Head of caudate nucleus (tissue), 42 donors: ENCODE measurements at places on chromosomes 6 and 20.

- DNase-seq, result no peak
Observed at GRCh38 chr6:136317971-136318370, 28.3 kb upstream of the BCLAF1 start.

GRCh38 chr6:79230149-79230548, 4.3 kb downstream of the HMGN3 start:
- DNase-seq, result no peak

- DNase-seq, result no peak
Observed at GRCh38 chr6:24658573-24659560, 7.8 kb downstream of the TDP2 start.

GRCh38 chr20:19970256-19970765, 46.9 kb upstream of the NAA20 start:
- no peak for DNase-seq

GRCh38 chr6:73702444-73702843, 6.4 kb downstream of the CD109 start:
- DNase-seq, result no peak

- DNase-seq, result no peak
Observed at GRCh38 chr20:11965602-11966001, 47.9 kb downstream of the BTBD3 start.

DNA sequence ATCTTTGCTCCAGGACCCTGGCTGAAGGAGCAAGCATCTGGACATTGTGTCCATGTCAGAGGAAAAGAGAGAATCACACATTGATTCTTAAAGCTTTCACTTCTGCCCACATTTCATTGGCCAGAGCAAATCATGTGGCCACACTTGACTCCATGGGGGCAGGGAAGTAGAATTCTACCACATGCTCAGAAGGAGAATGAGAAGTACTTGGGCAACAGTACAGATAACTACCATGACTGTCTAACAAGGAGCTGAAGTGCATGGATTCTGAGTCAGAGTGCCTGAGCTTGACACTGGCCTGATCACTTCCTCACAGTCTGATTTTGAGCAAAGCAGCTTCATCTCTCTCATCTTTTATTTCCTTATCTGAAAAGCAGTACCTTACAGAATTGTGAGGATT, 38.6 kb downstream of the GHRH start:
- peak; percentile 13 for DNase-seq

DNA sequence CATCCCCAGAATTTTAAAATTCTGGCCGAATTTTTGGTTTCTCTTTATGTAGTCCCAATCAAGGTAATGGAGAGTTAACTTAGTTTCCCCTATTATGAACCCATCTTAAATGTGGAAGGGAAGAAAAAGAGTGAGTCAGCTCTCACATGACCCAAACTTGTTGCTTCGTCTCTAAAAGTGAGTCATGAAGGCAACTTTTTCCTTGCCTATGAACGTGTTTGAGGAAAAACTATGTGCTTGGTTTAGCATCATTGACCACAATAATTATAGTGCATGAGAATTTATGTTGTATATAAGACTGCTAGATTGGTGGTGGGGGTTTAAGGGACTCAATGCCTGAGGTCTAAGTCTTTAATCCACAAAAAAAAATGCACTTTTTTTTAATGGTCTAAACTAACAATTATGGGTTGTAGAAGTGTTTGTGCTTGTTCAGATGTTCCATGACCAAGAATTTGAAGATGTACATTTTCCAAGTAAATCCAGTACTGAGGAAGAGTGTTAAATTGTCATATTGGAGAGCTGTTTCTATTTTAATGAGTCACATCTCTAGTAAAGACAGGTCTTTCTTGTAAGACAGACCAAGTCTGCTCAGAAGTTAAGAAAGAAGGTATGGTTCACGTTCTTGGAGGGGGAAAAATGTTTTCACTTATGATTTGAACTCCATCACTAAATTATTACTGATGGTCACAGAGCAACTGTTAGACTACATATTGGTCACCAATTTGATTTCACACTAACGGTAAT, 409.9 kb upstream of the MARCKS start:
- DNase-seq, result no peak

- no peak for DNase-seq
Observed at GRCh38 chr20:53595018-53595378, 1.4 kb upstream of the ZNF217 start.

GRCh38 chr6:55569638-55570037, 9.4 kb downstream of the HMGCLL1 start:
- no peak for DNase-seq

DNA sequence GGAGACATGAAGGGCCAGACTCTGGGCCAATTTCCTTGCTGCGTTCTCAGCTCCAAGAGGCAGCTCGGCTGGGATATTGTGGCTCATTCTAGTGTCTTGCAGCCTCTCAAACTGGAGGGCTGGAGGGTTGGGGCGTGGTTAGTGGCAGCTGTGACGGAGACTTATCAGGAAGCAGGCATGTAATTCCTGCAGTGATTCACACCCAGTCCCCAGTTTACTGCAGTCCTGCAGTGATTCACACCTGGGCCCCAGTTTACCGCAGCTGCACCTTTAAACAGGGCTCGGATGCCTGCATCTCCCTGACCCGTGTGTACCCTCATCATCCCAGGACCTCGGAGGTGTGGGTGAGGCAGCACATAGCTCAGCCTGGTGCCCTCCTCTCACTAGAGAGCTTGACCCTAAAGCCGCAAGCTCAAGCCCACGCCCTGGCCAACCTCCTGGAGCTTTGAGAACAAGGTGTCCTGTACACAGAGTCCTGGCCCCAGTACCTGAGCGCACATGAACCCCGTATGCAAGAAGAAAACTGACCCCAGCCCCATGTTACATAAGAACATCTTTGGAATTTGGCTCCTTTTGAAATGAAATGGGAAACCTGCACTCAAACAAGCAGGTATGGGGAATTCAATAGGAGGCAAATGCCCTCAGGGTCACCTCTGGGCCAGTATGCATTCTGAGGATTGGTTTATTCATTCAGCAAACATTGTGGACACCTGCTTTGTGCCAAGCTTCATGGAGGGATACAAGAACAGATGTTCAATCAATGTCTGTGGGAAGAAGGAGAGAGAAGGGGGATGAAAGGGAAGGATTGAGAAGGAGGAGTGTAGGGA, 55.3 kb upstream of the FAM83D start:
- DNase-seq, result peak; percentile 43

GRCh38 chr20:61521687-61522420, 269.8 kb downstream of the CDH4 start:
- no peak for DNase-seq

DNA sequence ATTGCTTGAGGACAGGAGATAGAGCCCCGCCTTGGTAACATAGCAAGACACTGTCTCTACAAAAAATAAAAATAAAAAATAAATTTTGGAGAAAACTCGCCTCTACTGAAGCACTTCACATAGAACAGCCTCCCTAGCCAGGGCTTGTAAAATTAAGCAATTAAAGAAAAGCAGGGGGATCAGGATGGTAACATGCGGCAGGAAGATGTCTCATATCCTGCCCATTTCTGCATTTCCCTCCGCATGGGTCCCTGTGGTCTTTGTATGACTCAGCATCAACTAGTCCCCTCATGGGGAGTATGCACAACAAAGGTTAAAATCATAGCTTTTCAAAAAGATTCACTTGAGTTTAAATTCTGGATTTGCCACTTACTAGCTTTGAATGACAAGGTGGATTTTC, 379.0 kb downstream of the EPHA7 start:
- DNase-seq, result no peak

DNA sequence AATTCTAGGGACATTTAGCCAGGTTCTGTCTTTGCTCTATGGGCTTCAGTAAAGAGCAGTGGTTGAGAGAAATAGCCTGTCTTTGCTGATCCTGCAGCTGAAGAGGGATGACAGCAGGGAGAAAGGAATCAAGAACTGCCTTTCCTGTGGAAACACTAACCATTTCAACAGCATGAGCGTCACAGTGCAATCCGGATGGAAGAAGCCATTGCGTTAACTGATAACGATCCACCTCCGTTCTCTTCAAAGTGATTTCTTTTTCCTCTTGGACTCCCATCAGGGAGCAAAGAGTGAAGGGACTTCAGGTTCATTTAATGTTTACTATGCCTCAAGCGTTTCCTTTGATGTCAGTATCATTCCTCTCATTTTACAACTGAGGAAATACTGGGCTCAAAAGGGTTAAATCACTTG, 35.2 kb upstream of the EEF1E1 start:
- DNase-seq, result no peak

DNA sequence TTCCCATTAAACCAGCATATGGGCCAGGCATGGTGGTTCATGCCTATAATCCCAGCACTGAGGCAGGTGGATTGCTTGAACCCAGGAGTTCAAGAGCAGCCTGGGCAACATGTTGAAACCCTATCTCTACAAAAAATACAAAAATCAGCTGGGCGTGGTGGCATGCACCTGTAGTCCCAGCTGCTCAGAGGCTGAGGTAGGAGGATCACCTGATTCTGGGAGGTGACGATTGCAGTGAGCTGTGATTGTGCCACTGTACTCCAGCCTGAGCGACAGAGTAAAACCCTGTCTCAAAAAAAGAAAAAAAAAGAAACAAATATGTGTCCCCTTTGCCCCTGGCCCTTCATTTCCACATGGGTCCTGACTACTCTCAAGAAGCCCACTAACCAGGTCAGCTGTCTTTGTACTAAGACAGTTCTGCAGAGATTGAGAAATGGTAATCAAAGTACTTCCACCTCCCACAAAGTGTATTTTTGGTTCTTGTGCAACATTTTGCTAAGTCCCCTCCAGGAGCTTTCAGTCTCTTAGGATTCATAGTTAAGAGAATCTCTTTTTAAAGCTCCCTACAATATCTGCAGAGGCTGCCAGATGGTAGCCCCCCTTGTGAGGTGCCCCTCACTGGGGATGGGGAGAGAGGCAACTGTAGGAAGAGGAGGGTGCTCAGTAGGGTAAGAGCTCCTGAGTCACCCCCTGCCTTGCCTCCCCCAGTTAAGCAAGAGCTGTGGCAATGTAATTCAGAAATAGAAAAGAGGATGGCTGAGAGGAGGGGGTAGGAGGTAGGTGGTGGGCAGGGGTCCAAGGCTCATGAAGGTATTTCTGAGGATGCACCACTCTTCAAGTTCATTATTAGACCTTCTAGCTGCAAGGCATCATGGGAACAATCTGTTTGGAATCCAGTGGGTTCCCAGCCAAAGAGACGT, 16.5 kb upstream of the WFDC2 start:
- DNase-seq, result no peak

- no peak for DNase-seq
Observed at GRCh38 chr20:33837096-33837830, 26.1 kb downstream of the CHMP4B start.

GRCh38 chr6:5894357-5894756, 112.4 kb downstream of the NRN1 start:
- no peak for DNase-seq
